ENCODE measurements at places on chromosomes 2 and 18.

GRCh38 chr2:16115291-16115690 lies 174.9 kb downstream of the MYCN start:
- no peak for DNase-seq

GRCh38 chr2:127776122-127776780 lies 34.7 kb downstream of the WDR33 start:
- no peak for DNase-seq

DNA sequence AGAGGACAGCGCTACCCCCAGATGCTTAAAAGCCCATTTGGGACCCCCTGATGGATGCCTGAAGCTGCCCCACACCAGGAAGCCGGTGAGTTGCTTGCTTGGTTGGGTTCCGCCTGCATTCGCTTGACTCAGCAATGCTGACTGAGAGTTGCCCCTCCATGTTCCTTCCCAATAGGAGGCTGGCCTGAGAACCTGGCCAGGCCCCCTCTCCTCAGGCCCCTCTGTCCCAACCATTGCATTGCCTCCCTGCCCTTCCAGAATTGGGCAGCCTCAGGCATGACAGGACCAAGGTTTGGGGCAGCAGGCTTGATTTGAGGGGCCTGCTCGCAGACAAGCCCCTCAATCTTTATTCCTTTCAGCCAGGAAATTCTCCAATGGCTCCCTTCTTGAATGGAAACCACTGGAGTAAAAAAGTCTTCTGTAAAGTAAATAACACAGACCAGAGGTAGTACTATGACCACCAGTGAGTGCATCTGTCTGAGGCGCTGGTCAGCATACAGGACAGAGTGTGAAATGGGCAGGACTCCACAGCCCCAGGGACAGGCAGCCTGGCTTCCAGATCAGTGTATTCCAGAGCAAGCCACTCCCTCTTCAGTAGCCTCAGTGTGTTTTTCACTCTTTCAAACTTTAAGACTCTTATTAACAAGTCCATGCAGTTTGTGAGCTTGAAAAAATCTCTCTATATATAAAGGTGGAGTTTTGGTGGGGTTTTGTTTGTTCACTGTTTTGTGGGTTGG lies 104.7 kb downstream of the C1QL2 start:
- no peak for DNase-seq

GRCh38 chr2:71747559-71747958 lies 294.2 kb downstream of the DYSF start:
- DNase-seq = no peak

- DNase-seq = no peak
Observed at GRCh38 chr18:40863801-40864200, 1091.2 kb upstream of the PIK3C3 start.

Measured in suppressor macrophage treated with lipopolysaccharide for 4 hours (primary cell).